Stimulated activated memory B cell treated with anti-CD40 and anti-IgM and Interleukin-4, amounts not matched to agents 10 μg/mL and 1 μg/mL and 100 μg/mL, for 72 hours (primary cell): ENCODE measurements at places on chromosomes 3 and 15.
A peak's percentile ranks its signal among the peaks of the same experiment; 100 is the strongest.

- no peak for ATAC-seq
Observed at GRCh38 chr15:58306591-58307312, 125.0 kb upstream of the LIPC start.

GRCh38 chr15:98866511-98866910, 141.1 kb downstream of the PGPEP1L start:
- ATAC-seq, result no peak

- ATAC-seq, result no peak
Observed at GRCh38 chr3:69339760-69340159, 46.1 kb downstream of the FRMD4B start.

DNA sequence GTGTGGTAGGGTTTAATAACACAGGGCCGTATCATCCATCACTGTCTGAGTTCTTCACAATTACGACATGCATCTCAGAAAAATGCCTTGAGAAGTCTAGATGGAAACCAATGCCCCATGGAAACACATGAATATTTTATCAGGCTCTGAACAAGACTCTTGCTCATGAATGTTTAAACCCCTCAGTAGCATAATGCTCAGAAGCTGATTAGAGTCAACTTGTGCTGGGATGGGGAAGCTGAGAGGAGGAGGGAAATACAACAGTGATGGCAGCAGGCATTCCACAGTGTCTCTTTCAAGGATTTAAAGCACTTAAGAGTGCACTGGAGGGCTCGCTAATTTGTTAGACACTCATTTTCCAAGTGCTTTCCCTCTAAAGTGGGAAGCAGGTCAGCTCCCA, 3.8 kb downstream of the GPR156 start:
- ATAC-seq, result no peak

DNA sequence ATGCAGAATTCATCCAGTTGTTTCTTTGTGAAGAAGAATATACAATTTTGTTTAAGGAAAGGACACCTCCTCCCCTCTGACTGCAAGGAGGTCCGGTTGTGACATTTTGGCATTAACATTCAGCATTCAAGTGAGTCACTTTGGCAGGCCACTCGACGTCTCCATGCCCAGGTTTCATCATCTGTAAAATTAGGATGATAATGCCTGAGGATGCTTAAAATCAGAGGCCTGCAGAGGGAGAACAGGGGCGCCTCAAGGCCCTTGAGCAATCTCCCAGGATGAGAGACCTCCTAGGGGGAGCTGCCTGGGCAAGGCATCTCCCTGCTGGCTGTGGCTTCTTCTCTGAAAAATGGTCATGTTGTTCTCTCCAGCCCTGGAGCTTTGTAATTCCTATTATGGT, 236.0 kb downstream of the CACNA2D3 start:
- ATAC-seq, result no peak

DNA sequence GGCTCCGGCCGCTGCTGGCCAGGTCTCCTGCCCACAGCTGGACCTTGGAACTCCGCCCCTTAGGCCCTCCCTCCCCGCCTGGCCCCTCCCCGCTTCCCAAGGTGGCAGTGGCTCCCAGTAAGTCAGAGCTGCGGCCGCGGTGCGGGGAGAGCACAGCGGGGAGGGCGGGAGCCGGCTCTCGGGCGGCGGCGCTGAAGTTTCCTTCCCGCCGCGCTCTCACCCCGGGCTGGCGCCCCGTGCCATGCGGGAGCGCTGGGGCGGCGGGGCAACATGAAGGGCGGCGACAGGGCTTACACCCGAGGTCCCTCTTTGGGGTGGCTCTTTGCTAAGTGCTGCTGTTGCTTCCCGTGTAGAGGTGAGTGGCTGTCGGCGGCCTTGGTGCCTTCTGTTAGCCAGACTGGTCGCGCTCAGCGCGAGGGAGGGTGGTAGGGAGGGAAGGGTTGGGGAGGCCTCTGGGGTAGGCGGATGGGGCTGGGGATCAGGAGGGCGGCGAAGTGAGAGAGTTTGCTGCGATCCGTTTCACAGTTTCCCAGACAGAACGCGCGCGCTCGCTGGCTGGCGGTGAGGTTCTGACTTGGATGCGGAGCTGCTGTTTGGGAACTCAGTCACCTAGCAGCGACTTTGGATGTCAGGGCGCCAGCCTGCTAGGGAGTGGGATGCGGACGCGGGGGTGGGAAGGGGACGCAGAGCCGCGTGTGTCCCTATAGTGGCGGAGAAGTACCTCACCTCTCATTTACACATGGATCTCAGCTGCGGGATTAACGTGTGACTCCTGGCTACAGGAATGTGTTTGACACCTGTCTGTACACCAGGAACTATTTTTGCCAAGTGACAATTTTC, 145.5 kb upstream of the UMPS start:
- peak; percentile 62 for ATAC-seq

DNA sequence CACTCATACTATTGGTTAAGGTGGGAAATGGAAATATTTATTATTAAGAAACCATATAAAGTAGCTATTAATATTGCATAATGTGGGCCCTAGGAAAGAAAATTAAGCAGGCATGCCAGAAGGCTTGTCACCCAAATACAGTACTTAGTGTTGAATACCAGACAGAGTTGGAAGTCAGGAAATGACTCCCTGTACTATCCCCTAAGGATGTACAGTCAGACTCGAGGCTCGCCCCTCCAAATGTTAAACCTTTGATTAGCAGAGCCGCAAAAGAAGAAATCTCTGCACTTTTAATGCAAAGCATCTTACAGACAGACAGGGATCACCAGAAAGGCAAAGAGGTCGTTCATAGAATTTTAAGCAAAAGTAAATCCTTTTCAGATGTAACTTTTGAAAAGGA, 11.3 kb upstream of the RBSN start:
- ATAC-seq, result no peak

GRCh38 chr3:134077649-134078161, 48.0 kb upstream of the SLCO2A1 start:
- no peak for ATAC-seq

GRCh38 chr3:172647823-172648222, 63.0 kb downstream of the NCEH1 start:
- no peak for ATAC-seq

- ATAC-seq, result no peak
Observed at GRCh38 chr15:25663515-25663914, 199.6 kb downstream of the ATP10A start.

- ATAC-seq, result no peak
Observed at GRCh38 chr3:129529436-129530210, 1.2 kb downstream of the RHO start.

GRCh38 chr3:7357101-7357500, 496.2 kb downstream of the GRM7 start:
- no peak for ATAC-seq

DNA sequence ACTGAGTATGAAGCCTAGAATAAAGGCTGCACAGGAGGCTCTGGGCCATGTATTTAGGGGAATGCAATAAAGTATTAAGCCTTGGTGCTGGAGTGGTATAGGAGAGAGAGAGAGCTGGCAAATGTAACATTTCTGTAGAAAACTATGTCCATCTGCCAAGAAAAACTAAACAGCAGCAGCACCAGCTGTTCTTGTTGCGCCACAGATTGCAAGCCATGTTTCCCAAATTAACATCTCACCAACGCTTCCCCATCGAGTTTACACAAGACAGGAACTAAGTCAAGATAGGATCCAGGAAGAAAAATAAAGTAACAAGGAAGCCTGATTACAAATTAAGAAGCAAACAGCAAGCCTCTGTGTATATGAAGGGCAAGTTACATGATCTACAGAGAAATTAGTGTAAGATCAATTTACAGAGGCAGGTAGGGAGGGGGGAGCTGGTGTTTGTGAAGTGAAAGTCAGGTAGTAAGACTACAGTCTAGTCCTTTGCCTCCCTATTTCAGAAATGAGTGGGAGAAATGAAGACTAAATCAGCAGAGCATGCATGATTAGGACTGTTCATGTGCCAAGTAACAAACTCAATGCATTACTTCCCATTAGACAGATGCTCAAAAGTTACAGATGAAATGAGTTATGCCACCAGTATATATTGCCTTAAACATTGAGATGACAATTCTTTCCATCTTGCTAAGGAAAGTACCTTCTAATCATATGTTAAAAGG, 900.5 kb downstream of the EPHA3 start:
- no peak for ATAC-seq

DNA sequence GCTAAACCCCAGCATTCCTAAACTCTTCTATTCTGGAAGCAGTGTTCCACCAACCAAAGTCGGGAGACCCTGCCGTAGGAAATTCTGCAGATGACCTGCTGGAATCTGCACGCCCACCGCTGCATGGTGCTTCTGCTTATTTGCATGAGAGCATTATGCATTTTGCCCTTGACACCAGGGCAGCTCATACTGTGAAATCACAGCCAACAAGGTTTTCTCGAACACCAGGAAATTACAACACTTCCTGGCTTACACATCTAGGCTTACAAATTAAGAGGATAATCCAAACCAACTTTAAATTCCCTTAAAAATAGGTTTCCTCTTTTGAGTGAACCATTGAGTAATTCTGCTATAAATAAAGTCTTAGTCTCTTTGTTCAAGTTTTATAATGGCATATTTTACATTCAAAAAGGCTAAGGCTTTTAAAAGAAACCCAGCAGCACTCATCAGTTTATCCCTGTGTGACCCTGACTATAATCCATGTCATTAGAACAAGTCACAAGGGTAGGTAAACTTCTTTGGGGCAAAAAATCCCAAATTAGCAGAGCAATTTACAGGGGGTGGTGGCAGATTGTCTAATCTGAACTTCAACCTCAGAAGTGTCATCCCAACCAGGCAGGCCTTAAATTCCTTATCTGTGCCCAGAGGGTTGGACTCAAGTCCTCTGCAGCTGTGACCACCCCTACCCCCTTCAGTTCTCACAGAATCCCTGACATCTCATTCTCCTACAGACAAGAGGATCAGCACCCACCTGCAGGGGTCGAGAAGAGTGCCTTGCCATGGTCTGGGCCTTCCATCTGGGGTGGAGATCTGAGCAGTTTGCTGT, 33.5 kb upstream of the RBP1 start:
- ATAC-seq, result peak; percentile 24

DNA sequence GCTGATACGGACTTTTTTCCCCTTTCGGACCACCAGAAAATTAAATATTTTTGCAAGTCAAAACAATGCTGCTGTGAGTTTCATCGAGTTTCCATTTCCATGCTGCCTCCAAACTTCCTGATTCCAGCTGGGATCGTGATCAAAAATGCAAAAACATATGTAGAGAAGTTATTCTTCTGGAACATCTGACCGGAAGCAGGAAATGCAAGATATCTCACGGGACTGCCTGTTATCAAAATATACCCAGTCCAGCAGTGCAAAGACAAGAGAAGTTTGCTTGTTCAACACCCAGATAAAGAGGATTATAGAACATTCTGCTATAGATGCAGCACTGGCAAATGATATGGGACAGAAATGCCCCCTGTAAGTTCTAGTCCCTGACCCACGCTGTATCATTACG, 726.7 kb upstream of the NR2F2 start:
- no peak for ATAC-seq

GRCh38 chr3:45690336-45691035, 1.3 kb downstream of the SACM1L start:
- ATAC-seq, result no peak

DNA sequence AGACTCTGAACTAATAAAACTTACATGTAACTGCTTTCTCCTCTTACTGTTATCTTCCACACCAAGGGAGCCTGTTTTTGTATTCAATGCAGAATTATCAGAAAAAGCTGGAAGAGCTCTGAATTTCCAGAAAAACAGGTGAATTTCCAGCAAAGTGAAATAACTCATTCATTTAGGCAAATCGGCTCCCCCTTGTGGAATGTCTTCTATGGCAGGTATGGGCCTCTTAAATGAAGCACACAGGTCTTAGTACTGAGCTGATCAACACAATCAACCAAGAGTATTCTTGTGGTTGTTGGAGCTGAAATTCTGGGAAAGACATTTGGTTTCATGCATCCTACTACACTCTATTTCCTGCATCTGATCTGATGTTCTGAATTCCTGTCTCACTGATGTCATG, 31.0 kb upstream of the PTPRG start:
- ATAC-seq, result no peak

DNA sequence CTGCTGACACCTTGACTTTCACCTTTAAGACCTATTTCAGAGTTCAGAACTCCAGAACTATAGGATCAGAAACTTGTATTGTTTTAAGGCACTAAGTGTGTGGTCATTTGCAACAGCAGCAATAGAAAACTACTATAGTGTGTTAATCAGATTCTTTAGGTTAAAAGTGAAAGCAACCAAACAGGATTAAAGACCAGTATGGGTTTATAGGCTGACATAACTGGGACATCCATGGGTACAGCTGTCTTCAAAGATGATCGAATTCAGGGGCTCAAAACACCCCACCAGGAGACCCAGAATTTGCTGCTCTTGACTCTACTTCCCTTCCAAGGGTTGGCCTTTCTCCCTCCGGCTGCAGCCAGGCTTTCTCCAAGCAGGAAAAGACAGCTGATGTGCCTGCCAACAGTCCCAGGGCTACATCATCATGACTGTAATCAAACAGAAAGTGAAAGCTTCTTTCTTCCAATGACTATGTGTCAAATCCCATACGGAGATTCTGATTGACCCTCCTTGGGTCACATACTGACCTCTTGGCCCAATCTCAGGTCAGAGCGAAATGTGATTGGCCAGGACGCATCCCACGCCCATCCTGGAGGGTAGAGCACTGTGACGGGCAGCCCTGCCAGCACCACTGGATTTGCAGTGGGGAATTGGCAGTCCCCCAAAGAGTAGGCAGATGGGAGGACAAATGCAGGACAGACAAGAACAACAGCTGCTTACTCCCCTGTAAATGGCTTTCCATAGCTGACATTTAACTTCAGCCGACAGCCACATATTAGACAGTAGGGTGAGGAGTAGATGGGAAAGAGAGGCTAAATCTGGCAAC, 51.4 kb upstream of the RNF7 start:
- no peak for ATAC-seq

DNA sequence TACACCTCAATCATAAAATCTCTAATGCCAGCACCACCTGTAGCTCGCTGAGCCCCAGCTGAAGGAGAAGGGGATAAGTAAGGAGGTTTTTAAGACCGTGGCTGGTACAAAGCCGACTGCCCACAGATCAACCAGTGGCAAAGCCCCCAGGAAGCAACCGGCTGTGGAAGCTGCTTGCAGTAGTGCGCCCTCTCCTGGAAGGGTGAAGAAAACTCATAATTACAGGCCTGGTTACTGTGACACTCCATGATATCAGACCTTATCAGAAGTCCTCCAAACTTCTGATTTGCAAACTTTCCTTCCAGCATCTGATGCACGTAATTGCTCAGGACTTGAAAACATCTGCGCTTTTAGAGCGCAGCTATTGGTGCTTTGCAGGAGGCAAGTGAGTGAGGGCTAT, 63.1 kb upstream of the MCTP2 start:
- ATAC-seq, result no peak

DNA sequence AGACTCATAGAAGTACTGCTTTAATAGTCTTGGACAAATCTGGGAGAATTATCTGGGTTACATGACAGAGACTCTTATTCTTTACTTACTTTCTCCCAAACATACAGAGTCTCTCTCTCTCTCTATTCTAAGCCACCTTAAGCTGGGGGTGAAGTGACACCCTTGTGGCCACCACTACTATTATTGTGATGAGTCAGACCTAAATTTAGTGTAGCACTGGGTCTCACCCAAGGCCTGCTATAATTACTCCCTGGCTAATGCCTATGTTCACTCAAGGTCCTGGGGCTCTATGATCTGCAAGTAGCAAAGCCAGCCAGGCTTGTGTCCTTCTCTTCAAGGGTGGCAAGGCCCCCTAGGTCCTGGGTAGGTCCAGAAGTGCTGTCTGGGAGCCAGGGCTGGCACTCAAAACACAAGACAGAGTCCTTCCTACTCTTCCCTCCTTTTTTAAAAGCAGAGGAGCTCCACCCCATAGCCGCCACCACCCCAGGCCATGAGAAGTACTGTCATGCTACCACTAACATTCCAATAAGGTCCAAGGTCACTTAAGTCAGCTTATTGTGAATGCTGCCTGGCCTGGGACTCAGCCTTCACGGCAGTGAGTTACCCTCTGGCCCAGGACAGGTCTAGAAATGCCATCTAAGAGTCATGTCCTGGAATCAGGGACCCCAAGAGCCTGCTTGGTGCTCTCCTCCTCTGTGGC, 183.6 kb downstream of the POLQ start:
- ATAC-seq, result no peak
